Astrocyte (in vitro differentiated cells and primary cell): ENCODE measurements at places on chromosomes 13 and 19. TPM values are rescaled to one million over a fixed set of nuclear protein-coding genes. Genes with fewer than 3 reads are reported as not detected.

KASH5 gene
- not detected in 2 replicates for total RNA-seq

KLK14 gene
- total RNA-seq, result 0.23 and 0.31 TPM in 2 replicates

SLITRK5 gene
- 2.0 and 2.1 TPM in 2 replicates for total RNA-seq

SERPINE3 gene
- total RNA-seq, result not detected in 2 replicates

ZNF780B gene
- total RNA-seq, result 12.0 and 13.2 TPM in 2 replicates

EBI3 gene
- total RNA-seq, result 5.4 and 5.5 TPM in 2 replicates

SMG9 gene
- total RNA-seq, result 35.0 and 37.0 TPM in 2 replicates

NKG7 gene
- total RNA-seq, result not detected in 2 replicates

DMKN gene
- 50.7 and 56.9 TPM in 2 replicates for total RNA-seq

NKPD1 gene
- not detected in 2 replicates for total RNA-seq

LGALS14 gene
- total RNA-seq, result not detected in 2 replicates

OR10H2 gene
- total RNA-seq, result not detected in 2 replicates

DNA sequence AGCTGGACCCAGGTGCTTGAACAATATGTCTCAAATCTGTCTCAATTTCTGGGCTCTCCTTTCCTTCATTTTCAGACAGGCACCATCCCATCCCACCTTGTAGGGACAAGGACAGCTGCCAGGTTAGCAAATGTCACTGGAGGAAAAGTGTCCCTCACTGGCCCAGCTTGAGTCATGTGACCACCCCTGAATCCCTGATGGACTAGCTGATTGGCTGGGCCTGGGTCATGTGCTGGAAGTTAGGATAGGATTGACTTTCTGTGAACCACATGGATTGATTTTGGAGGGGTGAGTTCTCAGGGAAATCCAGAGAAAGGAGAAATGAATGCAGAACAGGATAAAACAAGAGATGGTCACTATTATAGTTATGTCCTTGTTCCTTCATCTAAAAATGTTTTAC, 28.2 kb upstream of the FXYD3 start:
- no peak for DNase-seq
- H3K4me3 ChIP-seq, result no peak overlapping the region
- no peaks in the 10 kb centered on the region for H3K27me3 ChIP-seq
- H3K36me3 ChIP-seq, result no peaks in the 10 kb centered on the region
- H3K27ac ChIP-seq, result no peak overlapping the region

- H3K36me3 ChIP-seq, result no peaks in the 10 kb centered on the region
- no peak for DNase-seq
Observed at GRCh38 chr13:44738463-44738862, 162.3 kb upstream of the TSC22D1 start.

- H3K36me3 ChIP-seq, result no peaks in the 10 kb centered on the region
- DNase-seq, result no peak
- H3K4me1 ChIP-seq, result peaks cover 5% of the 10 kb centered on the region
- no peak overlapping the region for H3K27ac ChIP-seq
- H3K27me3 ChIP-seq, result peaks cover 39% of the 10 kb centered on the region
Observed at GRCh38 chr13:113763961-113764792, 5.2 kb downstream of the TMEM255B start.

- no peaks in the 10 kb centered on the region for H3K36me3 ChIP-seq
- peaks cover 7% of the 10 kb centered on the region for H3K4me1 ChIP-seq
- H3K27me3 ChIP-seq, result no peaks in the 10 kb centered on the region
- no peak for DNase-seq
- H3K4me3 ChIP-seq, result no peak overlapping the region
- H3K27ac ChIP-seq, result no peak overlapping the region
Observed at GRCh38 chr19:43623889-43624670, 4.7 kb upstream of the ZNF428 start.

GRCh38 chr13:110562036-110562597, 595 bp upstream of the RAB20 start:
- peaks cover 4% of the 10 kb centered on the region for H3K27me3 ChIP-seq
- H3K27ac ChIP-seq, result no peak overlapping the region
- H3K36me3 ChIP-seq, result no peaks in the 10 kb centered on the region

- peaks cover 6% of the 10 kb centered on the region for H3K4me1 ChIP-seq
- DNase-seq, result no peak
Observed at GRCh38 chr13:75422028-75422427, 59.9 kb downstream of the TBC1D4 start.

- no peaks in the 10 kb centered on the region for H3K36me3 ChIP-seq
- H3K27ac ChIP-seq, result no peak overlapping the region
- no peak for DNase-seq
Observed at GRCh38 chr19:56837492-56838023, 3.0 kb downstream of the PEG3 start.

DNA sequence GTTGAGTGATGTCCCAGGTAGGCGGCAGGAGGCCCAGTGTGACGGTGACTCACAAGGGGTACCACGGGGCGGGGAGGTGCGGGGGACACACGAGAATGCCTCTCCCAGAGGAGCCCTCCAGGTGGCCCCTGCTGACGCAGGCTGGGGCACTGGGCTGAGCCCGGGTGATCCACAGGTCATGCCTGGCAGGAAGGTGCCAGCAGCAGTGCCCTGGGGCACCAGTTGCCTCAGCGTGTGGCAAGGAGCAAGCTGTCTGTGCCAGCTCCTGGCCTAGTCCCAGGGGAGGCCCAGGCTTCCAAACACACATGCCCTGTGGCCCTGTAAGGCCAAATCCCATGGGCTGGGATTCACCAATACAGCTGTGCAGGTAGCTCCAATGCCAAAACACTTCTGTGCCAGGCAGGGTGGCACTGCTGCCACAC, 28.0 kb downstream of the AKT2 start:
- peaks cover 8% of the 10 kb centered on the region for H3K36me3 ChIP-seq
- no peaks in the 10 kb centered on the region for H3K4me1 ChIP-seq
- no peak overlapping the region for H3K4me3 ChIP-seq
- H3K27me3 ChIP-seq, result no peaks in the 10 kb centered on the region
- no peak for DNase-seq
- no peak overlapping the region for H3K27ac ChIP-seq

GRCh38 chr13:73440296-73440895, 381.6 kb downstream of the KLF5 start:
- H3K36me3 ChIP-seq, result no peaks in the 10 kb centered on the region
- no peaks in the 10 kb centered on the region for H3K27me3 ChIP-seq
- DNase-seq, result no peak
- H3K4me1 ChIP-seq, result no peaks in the 10 kb centered on the region

DNA sequence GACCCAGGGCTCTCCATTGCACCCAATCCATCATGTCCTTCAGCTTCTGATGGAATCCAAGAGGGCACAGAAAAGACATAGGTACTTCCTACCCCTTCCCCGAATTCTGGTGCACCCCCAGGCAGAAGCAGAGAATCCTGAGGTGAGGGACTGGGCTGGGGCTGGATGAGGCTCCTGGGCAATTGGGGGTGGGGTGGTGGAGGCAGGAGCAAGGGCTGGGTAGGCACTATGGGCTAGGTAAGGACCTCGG, 2.7 kb upstream of the KCNC3 start:
- DNase-seq, result no peak
- no peaks in the 10 kb centered on the region for H3K36me3 ChIP-seq

- H3K27me3 ChIP-seq, result no peaks in the 10 kb centered on the region
- H3K4me3 ChIP-seq, result no peak overlapping the region
- H3K4me1 ChIP-seq, result no peaks in the 10 kb centered on the region
Observed at GRCh38 chr19:21697698-21698097, 69.7 kb downstream of the ZNF100 start.

GRCh38 chr13:32224916-32225315, 90.2 kb downstream of the ZAR1L start:
- no peaks in the 10 kb centered on the region for H3K27me3 ChIP-seq
- peak; percentile 18 for DNase-seq
- no peak overlapping the region for H3K4me3 ChIP-seq
- no peaks in the 10 kb centered on the region for H3K36me3 ChIP-seq

GRCh38 chr13:109436841-109437240, 349.5 kb downstream of the IRS2 start:
- H3K4me3 ChIP-seq, result no peak overlapping the region
- H3K27me3 ChIP-seq, result no peaks in the 10 kb centered on the region
- H3K27ac ChIP-seq, result no peak overlapping the region
- no peaks in the 10 kb centered on the region for H3K4me1 ChIP-seq

DNA sequence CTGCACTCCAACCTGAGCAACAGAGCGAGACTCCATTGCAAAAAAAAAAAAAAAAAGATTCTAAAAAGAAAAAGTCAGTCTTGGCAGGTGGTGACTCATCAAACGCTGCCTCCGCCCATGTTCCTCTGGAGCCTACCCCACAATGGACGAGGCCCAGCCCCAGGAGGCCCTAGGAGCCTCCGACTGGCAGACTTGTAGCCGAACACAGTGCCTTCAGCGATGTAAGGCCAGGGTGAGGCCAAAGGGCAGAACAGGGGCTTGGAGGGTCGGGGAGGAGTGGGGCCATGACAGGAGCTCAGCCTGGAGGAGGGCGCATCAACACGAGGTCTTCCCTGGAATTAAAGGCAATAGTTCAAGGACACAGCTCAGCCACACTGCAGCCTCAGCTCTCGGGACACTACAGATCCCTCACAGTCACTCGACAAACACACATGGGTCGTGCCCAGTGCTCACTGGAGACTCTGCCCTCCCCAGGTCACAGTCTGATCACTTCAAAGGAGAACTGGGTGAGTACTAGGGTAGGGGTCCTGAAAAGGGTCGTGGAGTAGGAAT, 5.1 kb downstream of the USE1 start:
- peaks cover 3% of the 10 kb centered on the region for H3K36me3 ChIP-seq
- peak overlapping the region; percentile 28 for H3K27ac ChIP-seq
- peaks cover 9% of the 10 kb centered on the region for H3K4me1 ChIP-seq
- peak; percentile 63 for DNase-seq
- no peak overlapping the region for H3K4me3 ChIP-seq

- no peak overlapping the region for H3K27ac ChIP-seq
- H3K4me1 ChIP-seq, result no peaks in the 10 kb centered on the region
- peak; percentile 57 for DNase-seq
- H3K36me3 ChIP-seq, result no peaks in the 10 kb centered on the region
- H3K27me3 ChIP-seq, result no peaks in the 10 kb centered on the region
Observed at GRCh38 chr13:23639674-23640073, 69.5 kb downstream of the TNFRSF19 start.

GRCh38 chr13:51553531-51553930, 30.7 kb upstream of the WDFY2 start:
- no peak overlapping the region for H3K4me3 ChIP-seq
- no peak for DNase-seq
- no peaks in the 10 kb centered on the region for H3K27me3 ChIP-seq
- peaks cover 15% of the 10 kb centered on the region for H3K4me1 ChIP-seq
- H3K27ac ChIP-seq, result no peak overlapping the region

GRCh38 chr13:77828799-77829198, 89.8 kb downstream of the EDNRB start:
- DNase-seq, result no peak
- H3K4me3 ChIP-seq, result no peak overlapping the region
- H3K4me1 ChIP-seq, result no peaks in the 10 kb centered on the region
- H3K27ac ChIP-seq, result no peak overlapping the region
- no peaks in the 10 kb centered on the region for H3K36me3 ChIP-seq

GRCh38 chr13:29472332-29472961, 123.0 kb downstream of the SLC7A1 start:
- H3K4me3 ChIP-seq, result no peak overlapping the region
- no peaks in the 10 kb centered on the region for H3K4me1 ChIP-seq
- no peaks in the 10 kb centered on the region for H3K27me3 ChIP-seq
- H3K27ac ChIP-seq, result no peak overlapping the region
- no peaks in the 10 kb centered on the region for H3K36me3 ChIP-seq

DNA sequence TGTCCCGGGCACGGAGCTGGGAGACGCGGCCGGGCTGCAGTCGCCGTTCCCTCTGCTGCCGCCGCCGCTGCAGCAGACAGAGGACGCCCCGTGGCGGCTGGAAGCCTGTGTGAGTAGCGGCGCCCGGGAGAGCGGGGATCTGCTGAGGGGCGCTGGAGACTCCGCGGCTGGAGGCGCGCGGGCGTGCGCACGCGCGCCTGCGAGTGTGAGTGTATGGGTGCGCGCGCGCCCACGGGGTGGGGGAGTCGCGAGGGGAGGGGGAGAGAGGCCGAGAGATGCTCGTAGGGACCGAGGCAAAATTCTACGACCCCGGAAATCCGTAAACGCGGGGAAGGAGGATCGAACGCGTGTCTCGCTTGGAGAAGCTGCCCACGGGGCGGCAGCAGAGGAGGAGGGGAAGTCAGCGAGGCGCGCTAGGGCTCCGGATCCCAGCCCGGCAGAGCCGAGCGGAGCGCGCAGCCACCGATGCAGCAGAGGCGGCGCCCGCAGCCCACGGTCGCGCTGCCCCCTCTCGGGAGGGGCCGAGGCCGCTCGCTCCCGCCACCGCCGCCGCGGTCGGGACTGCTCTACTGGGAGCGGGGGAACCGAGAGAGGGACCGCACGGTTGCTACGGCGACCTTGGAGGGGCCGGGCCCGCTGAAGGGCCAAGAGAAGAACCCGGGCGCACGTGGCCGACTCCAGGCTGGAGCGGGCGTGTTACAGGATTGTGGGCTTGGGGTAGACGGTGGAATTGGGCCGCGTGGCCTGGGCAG, at the start of gene ENOX1:
Gene ENOX1, minus strand, starts transcription at position 207 of the 752 bp plus-strand sequence.
- H3K4me3 ChIP-seq, result peak within 1 kb of the TSS; percentile 62
- H3K4me1 ChIP-seq, result peaks cover 6% of the 10 kb centered on the region
- H3K27ac ChIP-seq, result no peak within 1 kb of the TSS

- H3K27ac ChIP-seq, result no peak overlapping the region
- no peak for DNase-seq
- no peaks in the 10 kb centered on the region for H3K4me1 ChIP-seq
- no peak overlapping the region for H3K4me3 ChIP-seq
- no peaks in the 10 kb centered on the region for H3K36me3 ChIP-seq
Observed at GRCh38 chr13:76636829-76637228, 249.4 kb downstream of the KCTD12 start.

DNA sequence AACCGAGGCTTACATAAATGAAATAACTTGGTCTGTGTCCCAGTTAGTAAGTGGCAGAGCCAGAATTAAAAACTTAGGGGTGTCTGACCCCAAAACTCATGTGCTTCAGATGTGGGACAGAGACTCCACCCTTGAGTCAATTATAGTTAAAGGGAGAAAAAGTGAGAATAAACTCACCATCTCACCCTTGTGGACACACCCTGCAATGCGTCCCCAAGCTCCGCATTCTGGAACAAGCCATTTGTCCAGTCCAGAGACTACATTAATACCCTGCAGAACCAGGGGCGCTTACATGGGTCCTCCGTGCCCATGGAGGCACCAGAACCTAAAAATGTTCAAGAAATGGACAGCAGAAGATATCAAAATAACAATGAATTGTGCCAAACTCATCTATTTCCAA, 207.0 kb upstream of the ZNF507 start:
- H3K4me3 ChIP-seq, result no peak overlapping the region
- no peaks in the 10 kb centered on the region for H3K36me3 ChIP-seq
- H3K27ac ChIP-seq, result no peak overlapping the region
- DNase-seq, result no peak

- DNase-seq, result no peak
- no peaks in the 10 kb centered on the region for H3K4me1 ChIP-seq
- H3K36me3 ChIP-seq, result no peaks in the 10 kb centered on the region
Observed at GRCh38 chr13:32790731-32791130, 204.5 kb downstream of the PDS5B start.

- peaks cover 14% of the 10 kb centered on the region for H3K4me1 ChIP-seq
- no peaks in the 10 kb centered on the region for H3K27me3 ChIP-seq
- peak overlapping the region; percentile 96 for H3K4me3 ChIP-seq
- no peak for DNase-seq
- no peaks in the 10 kb centered on the region for H3K36me3 ChIP-seq
- H3K27ac ChIP-seq, result peak overlapping the region; percentile 100
Observed at GRCh38 chr19:1847684-1848398, 442 bp downstream of the REXO1 start.

GRCh38 chr19:5690955-5691821, 1.1 kb downstream of the RPL36 start:
- peak; percentile 30 for DNase-seq
- H3K4me1 ChIP-seq, result peaks cover 8% of the 10 kb centered on the region
- peaks cover 8% of the 10 kb centered on the region for H3K36me3 ChIP-seq
- peak overlapping the region; percentile 98 for H3K4me3 ChIP-seq
- H3K27ac ChIP-seq, result peak overlapping the region; percentile 85

- H3K27me3 ChIP-seq, result no peaks in the 10 kb centered on the region
- no peak overlapping the region for H3K27ac ChIP-seq
Observed at GRCh38 chr19:1624458-1624857, 19.2 kb upstream of the UQCR11 start.
